CD8-positive, alpha-beta memory T cell (primary cell): ENCODE measurements at places on chromosomes 3 and 15. TPM values are rescaled to one million over a fixed set of nuclear protein-coding genes. Genes with fewer than 3 reads are reported as not detected.

DNA sequence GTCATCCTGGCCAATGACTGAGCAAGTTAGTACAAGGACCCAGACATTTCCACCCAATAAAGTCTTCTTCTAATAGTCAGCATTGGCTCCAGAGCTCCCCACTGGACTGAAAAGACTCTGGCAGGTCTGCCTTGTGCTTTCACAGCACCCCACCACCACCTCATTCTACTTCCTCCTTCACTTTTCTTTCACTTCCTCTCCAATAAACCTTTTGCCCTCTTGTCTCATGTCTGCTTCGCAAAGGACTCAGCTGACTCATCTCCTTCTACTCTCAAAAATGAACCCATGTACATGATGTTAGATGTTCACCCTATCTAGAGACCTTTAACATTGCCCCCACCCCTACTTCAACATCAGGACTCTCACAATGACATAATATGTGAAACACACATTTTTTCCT is 181.0 kb upstream of the PPP2R3A start:
- DNase-seq = no peak

- no peak for DNase-seq
These were observed 76.0 kb downstream of the ZNF609 start for GRCh38 chr15:64536244-64536836.

The ATP13A5 gene
- total RNA-seq = not detected

GRCh38 chr3:108966773-108967172 is 13.1 kb upstream of the GUCA1C start:
- DNase-seq = no peak

The SST gene
- total RNA-seq = not detected

The EOMES gene
- 37.2 TPM for total RNA-seq

- no peak for DNase-seq
These were observed 23.7 kb downstream of the CCDC80 start for GRCh38 chr3:112617285-112617684.

GRCh38 chr3:171768281-171768900 is 41.9 kb downstream of the PLD1 start:
- no peak for DNase-seq

GRCh38 chr15:78061963-78062427 is 15.5 kb downstream of the TBC1D2B start:
- peak; percentile 58 for DNase-seq

- no peak for DNase-seq
These were observed 92.0 kb downstream of the GABRG3 start for GRCh38 chr15:27062951-27063350.

DNA sequence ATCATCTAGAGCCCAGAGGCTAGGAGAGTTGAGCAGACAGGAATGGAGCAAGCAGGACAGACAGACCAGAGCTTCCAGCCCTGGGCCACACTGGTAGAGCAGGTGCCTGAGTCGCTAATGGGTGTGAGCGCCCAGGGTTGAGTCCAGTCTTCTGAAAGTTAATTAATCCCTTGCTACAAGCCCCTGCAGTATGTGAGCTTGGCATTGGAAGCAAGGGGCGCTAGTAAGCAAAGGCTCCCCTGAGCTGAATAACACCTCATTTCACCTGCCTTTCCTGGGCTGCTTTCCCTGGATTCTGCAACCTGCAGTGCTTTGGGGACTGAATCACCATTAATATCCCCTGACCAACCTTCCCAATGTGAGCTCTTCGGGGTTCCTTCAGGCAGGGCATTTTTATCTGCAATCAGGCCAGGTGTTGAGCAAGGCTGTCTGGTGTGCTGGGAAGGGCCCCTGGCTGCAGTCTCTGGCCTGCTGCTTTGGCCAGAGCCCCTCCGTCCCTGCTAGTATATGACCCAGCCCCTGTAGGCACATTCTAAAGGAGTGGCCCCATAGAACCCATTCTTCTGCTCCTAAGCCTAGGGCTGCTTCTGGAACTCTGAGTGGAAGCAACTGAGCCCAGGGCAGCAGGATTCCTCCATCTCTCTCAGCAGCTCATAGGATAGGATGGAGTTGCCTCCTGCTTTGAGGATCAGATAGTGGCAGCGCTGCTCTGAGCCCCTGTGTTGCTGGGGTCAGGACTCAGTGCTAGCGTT is 45.1 kb upstream of the EPHB1 start:
- DNase-seq = no peak

The SKIC8 gene
- 60.2 TPM for total RNA-seq

DNA sequence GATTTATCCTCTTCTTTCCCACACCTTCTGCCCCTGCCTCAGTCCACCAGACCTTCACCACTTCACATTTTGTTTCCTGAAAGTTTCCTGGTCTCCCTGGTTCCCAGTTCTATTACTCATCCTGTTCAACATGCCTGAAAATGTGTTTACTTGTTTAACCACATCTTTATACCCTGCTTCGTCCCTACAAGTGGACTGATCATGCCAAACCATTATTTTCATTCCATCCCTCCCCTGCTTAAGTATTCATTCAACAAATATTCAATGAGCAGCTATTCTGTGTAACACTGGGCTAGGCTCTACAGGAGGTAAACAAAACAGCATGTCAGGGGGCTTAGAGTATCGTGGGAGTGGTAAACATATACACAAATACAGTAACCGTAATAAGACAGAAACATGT is 5.5 kb downstream of the MYO5A start:
- DNase-seq = no peak

- DNase-seq = no peak
These were observed 1.8 kb downstream of the LAMB2 start for GRCh38 chr3:49131040-49131439.

GRCh38 chr15:77627581-77627980 is 5.1 kb downstream of the LINGO1 start:
- DNase-seq = no peak

The FBXO40 gene
- not detected for total RNA-seq

DNA sequence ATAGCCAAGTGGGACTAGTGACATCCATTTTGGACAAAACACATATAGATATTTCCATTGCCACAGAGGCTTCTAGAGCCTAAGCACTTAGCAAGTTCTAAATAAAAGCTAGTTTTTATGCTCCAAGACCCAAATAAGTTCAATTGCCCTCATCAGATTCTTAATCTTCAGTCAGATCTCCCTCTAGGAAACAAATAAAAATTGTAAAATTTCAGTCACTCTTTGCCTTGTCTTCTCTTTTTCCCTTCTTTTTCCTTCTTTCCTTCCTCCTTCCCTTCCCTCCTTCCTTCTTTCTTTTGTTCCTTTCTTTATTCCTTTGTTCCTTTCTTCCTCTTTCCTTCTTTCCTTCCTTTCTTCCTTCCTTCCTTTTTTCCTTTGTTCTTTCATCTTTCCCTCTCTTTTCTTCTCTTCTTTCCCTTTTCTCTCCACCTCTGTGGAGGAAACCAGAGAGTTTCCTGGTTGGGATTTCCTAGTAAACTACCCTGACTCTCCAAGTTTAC is 68.8 kb upstream of the GADL1 start:
- DNase-seq = no peak

The ARGFX gene
- not detected for total RNA-seq

DNA sequence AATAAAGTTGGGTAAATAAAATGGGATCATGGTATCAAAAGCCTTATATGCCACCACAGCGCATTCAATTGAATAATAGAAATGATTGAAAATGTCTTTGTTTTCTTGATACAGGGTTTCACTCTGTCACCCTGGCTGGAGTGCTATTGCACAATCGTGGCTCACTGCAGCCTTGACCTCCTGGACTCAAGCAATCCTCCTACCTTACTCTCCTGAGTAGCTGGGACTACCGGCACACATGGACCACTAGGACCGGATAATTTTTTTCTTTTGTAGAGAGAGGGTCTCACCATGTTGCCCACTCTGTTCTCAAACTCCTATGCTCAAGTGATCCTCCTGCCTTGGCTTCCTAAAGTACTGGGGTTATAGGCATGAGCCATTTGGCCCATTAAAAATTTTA is 33.8 kb upstream of the BBX start:
- no peak for DNase-seq

- no peak for DNase-seq
These were observed 343.7 kb downstream of the ERC2 start for GRCh38 chr3:56124546-56124945.

- DNase-seq = no peak
These were observed 582.6 kb upstream of the UBE2E2 start for GRCh38 chr3:22620498-22620897.

DNA sequence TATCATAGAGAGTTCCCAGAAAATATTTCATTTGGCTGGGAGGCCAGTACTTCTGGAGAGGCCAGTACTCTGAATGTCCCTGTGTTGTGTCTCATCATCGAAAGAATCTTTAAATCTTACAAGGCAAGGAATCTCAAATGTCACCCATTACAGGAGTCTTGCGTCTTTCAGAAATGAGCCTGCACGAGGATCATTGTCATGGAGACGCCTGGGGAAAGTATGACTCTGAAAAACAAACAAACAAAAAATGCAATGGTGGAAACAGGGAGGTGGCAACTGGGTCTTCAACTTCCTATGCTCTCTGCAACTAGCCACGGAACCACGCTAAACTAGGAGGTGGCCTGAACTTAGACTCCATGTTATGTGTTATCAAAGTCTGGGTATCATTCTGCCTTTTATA is 804.6 kb downstream of the EPHA3 start:
- DNase-seq = no peak

GRCh38 chr3:41508063-41508696 is 308.9 kb downstream of the CTNNB1 start:
- no peak for DNase-seq

DNA sequence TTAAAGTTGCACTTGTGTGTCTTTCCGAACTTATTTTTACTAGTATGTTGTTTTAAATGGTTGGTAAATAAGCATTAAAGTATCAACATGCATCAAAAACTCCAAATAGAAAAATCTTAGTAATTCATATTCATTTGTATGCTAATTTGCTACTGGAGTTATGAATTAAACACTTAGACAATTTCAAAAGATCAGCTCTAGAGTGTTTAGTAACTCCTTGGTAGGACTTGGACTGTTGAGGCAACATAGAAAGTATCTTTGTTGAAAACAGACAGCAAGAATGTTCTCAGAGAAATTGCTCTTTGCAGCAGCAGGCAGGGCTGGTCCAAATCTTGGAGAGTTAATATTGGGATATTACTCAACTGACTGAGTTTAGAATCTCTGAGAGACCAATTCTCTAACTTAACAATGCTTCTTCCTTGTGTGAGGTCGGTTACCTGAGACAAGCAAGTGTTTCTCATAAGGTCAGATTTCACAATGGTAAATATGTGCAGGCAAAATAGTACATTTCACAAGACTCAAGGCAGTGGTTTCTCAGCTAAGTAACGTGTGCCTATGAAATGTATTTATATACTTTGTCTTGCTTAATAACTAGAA is 147.8 kb upstream of the IL12A start:
- DNase-seq = no peak

DNA sequence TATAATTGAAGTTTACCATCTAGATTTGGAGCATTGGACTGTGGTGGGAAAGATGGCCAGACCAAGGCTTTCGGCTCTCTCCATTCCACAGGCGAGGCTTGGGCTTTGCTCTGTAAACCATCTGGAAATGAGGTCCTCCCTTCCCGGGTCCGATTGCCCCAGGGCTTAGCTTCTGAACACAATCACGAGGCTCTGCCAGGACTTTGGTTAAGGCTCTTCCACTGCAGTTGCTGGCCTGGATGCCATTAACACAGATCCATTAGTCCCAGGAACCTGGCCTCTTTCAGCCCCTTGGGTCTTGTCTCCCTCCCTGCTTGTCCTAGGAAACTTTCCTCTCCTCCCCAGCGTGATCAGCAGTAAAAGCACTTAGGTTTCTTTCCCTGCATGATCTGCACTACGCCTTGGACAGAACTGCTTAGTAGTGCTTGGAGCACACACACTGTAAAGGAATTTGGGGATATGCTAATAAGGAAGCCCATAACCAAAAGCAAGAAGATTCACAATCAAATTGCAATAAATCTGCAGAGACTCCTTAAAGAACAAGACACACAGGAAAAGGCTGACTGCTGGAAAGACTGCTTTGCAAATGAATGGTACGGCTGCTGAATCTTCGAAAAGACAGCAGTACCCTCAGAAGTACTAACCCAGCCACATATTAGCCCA is 154.3 kb downstream of the ECT2 start:
- no peak for DNase-seq

DNA sequence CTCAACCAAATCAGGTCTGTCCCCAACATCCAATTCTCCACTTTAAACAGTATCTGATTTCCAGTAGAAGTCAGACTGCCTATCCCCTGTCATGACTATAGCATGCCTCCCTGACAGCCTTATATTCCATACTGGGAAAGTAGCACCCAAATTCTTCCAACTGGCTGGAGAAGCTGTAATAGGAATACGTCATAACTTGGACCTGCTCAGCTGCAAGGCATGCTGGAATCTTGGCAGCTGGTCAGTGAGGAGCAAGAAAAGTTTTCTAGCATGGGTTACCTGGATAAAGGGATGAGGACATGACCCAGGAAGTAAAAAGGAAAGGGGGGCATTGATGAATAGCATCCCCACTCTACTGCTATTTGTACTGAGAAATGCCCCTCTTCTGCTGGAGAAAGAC is 8.9 kb downstream of the SEMA5B start:
- no peak for DNase-seq

DNA sequence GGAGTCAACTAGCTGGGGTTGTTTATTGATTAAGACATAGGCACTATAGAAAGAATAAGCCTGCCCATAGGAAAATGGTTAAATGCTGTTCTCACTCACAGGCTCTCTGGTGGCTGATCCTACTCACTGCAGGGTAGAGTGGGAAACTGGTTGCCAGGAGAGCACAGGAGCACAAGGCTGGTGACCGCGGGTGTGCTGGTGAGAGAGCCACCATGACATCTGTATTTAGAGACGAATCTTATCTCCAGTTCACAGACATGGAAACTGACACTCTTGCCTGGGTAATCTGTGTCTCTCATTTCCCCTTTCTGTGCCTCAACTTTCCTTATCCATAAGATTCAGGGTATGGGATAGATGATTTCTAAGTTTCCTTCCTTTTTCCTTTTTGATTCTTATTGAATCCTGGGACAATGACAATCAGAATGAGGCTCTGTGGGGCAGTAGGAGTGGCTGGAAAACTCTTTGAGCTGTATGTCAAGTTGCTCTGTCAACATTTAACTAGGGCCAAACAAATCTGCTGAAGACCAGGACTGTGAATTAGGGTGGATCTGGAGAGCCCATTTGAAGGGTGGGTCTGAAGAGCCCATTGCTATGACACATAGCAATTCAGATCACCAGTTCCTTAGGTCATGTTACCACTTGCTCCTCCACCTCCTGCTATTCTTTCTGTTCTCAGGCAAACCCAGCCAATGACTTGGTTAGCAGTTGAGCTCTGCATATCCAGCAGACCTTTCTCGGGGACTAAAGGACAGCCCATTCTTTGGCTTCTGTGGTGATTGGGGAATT is 286.1 kb upstream of the TBL1XR1 start:
- no peak for DNase-seq

The FBXL22 gene
- 0.84 TPM for total RNA-seq

The GPR176 gene
- total RNA-seq = 0.20 TPM

GRCh38 chr15:75061272-75061671 is 37.9 kb downstream of the PPCDC start:
- DNase-seq = no peak

GRCh38 chr3:107523539-107524325 is 970 bp downstream of the BBX start:
- DNase-seq = peak; percentile 28

DNA sequence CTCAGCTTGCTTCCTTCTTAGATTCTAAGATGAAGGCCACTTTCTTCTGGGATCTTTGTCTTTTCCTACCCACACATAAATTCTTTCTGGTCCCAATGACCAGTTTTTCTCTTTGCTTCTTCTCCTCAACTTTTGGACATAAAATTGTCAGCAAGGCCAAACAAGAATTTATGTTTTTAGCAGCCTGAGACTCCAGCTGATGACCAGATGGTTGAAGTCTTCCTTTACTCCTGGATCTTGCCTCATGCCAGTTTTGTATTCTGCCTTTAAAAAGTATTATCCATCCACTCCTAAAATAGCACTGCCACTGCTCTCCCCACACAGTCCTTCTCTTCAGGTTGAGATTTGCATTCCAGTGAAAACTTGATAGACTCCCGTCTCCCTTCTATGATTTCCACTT is 236.0 kb downstream of the VPS13C start:
- DNase-seq = no peak
